ENCODE measurements at places on chromosomes 3 and 15.

DNA sequence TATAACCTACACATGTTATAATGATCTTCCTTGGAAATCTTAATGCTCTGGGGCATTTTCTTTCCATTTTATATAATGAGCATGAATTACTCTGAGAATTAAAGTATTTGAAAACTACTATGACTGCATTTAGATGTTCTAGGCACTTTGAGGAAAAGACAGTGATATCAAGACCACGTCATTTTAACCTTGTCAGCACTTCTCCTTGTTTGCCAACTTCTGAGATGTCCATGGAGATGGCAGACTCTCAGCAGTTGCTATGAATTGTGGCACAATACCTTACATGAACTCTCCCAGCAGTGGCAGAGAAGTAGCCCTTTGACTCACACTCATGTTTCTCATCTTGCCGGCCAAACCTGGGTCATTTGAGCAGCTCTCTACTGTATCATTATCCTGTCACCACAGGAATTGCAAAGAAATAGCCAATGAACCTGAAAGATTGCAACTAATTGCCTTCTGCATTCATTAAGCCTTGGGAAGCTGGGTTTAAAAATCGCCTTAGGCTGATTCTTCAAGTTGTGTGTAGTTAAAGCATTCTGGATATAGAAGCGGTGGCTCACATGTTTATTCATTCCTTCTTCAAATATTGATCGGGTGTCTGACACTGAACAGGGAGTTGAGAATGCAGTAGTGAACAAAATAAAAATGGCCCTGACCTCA, 272.2 kb upstream of the CFAP20DC start:
- DNase-seq, result no peak

DNA sequence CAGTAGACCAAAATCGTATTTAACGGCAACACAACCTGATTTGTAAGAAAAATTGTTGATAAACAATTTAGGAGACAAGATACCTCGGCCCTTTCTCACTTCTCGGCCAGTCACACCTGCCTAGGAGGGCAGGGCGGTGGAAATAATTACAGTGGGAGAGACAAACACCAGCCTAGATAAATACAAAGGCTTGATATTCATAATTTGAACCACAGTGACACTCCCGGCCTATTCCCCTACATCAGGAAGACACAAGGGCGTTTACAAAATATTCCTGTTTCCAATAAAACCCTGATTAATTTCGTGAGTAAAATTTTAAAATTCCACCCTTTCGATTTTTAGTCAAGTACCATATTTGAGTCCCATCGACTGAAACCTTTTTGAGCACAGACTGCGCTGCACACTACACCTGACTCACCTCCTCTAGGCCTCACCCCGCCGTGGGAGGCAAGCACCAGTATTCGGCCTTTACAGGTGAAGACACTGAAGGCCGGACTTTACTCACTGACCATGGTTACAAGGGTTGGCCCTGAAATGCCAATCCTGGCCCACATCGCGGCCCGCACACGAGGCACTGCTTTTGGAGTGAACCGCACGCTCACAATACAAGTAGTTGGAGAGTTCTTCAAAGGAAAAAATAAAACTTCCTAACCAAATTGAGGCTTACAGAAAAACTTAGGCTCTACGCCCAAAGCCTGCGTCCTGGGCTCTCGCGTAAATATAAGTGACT, 794 bp downstream of the ARPP19 start:
- peak; percentile 29 for DNase-seq

DNA sequence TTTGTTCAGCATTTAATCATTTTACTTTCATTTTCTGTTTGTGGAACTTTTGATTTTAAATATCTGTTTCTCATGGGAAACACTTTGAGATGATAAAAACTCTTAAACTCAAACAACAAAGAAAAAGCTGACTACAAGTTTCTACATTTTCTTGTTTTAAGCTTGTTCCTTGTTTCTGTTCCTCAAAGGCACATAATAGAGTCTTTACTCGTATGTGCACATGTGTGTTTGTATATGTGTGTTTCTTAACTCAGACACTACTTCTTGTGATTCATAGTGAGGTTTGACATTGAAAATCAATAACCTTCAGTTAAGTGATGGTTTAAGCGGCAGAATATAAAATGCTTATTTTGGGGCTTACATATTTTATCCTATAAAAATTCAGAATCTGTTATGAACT, 786.7 kb upstream of the EPHA6 start:
- no peak for DNase-seq

DNA sequence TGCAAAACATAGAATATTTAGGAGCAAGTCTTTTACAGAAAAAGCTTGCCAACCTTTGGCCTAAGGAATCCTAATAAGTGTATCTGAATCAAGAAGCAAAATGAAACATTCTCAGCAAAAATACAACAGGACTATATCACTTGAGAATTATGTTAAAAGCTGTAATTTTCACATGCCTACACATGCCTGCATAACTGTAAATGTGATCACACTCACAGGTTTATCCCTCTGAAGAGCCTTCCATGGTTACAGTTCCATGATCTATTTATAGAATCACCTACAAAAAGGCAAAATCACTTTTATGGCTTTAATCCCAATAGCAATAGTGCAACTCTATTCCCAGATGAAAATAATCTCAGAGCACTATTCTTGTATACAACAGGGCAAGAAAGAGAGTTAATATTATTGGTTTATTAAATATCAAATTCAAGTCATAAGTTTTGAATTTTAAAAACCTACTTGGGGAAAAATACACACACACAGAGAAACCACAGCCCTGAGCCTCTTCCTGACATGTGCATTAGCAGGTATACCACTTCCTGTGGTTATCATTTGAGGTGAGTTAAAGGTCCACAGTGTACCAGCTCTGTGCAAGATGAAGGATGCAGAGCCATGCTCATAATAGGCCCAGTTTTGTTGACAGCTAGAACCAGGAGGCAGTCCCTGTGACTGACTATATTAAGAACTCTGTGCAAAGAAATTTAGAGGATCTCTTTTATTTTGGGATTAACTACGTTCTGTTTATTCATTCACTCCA, 252.5 kb upstream of the TGFBR2 start:
- DNase-seq, result no peak

GRCh38 chr3:172384836-172385235, 63.4 kb downstream of the GHSR start:
- DNase-seq, result no peak

GRCh38 chr3:167120828-167121227, 259.3 kb downstream of the ZBBX start:
- no peak for DNase-seq

GRCh38 chr3:133869586-133869985, 26.1 kb downstream of the RAB6B start:
- DNase-seq, result no peak

DNA sequence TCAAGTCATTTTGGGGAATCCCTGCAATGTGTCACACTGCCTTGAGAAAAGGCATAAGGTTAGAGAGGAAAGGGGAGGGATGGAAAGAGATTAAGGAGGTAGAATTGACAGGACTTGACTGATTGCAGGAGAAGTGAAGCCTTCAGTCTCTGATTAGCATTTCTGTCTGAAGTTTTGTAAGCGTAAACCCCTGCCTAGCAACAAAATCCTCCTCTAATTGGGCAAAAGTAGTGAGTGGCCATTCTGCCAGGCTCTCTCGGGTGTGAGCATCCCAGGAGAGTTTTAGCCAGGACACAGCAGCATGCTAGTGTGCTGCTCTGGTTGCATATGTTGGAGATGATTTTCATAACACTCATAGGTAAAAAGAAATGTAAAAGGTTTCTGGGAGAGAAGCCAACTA, 117.0 kb upstream of the MRPL3 start:
- DNase-seq, result no peak

GRCh38 chr15:56871867-56872266, 46.6 kb upstream of the TCF12 start:
- no peak for DNase-seq

DNA sequence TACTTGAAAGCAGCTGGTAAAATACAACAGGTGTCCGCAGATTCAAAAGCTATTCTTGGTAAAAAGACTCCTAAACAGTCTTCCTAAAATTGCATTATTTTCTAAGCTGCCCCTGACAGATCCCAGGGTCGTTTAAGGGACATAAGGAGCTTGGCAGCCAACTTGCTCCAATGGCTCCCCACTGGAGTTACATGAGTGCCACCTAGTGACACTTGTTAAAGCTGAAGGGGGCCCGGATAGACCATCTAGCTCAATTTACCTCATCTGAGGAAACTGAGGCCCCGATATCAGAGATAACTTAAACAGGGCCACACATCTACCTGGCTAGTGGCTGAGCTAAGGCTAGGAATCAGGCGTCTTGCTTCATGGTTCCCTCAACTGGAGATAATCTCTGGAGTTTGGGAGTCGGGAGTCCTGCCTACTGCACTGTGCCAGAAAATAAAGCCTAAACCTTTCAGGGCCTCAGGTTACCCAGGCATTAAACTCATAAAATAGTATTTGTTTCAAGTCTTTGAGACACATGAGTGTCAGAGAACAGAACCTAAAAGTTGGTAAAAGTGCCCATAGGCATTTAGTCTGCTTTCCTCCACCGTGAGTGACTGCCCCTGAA, 6.5 kb upstream of the TBC1D23 start:
- DNase-seq, result peak; percentile 31

Data from midbrain (tissue), 1 donor.